ENCODE measurements at places on chromosomes 11 and 22.
A peak's percentile ranks its signal among the peaks of the same experiment; 100 is the strongest.

- DNase-seq, result no peak
These were observed 56.8 kb downstream of the CD6 start for GRCh38 chr11:61028135-61028729.

- no peak for DNase-seq
These were observed 119.3 kb downstream of the KCNQ1 start for GRCh38 chr11:2564008-2564530.

GRCh38 chr11:9512370-9513019 is 51.7 kb downstream of the ZNF143 start:
- DNase-seq, result no peak

DNA sequence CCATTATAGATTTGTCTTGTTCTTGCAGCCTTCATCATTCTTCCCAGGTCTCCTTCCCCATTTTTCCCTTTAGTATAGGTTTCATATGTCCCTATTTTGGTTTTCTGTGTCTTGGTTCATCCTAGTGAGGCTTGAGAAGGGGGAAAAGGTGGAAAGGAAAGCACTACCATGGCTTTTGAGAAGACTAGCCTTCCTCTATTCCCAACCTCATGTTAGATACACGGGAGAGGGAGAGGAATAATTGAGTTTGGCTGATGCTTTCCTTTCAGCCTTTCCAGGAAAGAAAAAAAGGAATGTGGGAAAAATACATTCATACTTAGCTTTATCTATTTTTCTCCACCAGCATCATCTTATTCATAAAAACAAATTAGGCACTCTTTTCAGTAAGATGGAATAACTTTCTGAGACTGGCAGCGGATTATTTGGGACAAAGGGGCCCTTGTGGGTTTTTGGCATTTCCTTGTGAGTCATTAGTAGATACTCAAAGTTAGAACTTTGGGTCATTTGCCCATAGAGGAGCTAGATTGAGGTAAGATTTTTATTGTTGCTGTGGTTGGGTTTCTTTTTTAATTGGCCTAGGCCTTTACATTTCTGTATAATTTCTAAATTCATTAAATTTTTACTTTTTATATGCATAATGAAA is 23.8 kb downstream of the CAPRIN1 start:
- no peak for DNase-seq

GRCh38 chr11:108559340-108559739 is 34.2 kb downstream of the EXPH5 start:
- DNase-seq, result no peak

- DNase-seq, result no peak
These were observed 107.3 kb upstream of the LMO1 start for GRCh38 chr11:8370812-8371515.

DNA sequence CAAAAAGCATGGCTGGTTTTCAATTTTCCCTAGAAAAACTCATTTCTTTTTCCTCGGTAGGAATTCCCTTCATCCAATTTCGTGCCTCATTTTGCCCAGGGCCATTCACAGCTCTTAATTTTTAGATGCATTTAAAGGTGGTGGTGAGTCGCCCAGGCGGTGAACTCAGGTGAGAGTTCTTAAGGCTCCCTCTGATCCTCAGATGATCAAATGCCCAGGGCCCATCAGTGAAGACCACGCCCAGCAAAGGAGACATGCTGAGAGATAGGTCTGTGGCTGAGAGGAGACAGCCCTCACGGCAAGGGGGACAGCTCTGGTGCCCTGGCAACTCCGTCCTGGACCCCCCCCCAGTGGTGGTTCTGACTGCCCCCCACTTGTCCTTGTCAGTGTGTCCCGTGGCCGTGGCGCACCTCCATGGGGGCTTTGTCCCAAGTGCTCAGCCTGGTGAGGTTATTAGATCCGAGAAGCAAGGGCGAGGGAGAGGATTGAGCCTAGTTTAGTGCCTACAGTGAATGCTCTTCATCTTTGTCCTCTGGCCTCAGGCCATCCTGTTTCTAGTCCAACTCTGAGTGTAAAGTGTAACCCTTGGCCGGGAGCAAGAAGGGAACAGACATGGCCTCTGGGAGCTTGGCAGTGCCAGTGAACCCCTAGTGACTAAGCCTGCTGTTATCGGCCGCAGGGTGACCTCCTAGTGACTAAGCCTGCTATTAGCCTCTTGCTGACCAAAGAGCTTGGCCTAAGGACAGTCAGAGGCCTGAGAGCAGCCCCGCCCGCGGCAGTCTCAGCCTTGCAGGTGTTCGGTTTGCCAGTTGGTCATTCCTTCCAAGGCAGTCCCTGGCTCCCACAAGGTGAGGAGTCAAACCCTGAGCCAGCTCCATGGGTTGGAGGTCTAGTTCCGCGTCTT is 83.5 kb downstream of the CTTN start:
- no peak for DNase-seq

GRCh38 chr11:62752994-62753735 is 795 bp downstream of the ZBTB3 start:
- no peak for DNase-seq

DNA sequence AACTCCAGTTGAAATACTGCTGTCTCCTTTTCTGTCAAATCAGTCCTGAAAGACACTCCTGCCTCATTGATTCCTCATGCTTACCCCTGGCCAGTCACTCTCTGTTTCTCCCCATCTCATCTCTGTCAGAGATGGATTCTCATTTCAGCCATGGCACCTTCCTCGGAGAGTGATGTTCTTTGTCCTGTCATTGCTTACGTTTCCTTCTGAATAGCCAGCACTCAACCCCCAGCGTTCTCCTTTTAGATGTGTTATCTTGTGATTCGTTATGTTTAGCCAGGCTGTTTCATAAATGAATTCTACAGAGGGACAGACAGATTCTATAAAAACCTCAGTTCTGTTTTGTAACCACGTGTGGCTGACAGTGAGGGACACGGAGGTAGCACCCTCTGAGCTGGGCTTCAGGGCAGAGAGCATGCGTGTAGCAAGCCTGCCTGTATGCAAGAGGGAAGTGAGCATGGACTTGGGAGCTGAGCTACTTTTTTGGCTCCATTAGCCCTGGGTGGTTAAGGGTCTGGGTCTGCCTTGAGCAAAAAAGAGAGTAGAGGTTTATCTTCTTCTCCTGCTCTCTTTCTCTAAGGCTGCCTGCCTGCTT is 354.6 kb downstream of the DDX10 start:
- no peak for DNase-seq

DNA sequence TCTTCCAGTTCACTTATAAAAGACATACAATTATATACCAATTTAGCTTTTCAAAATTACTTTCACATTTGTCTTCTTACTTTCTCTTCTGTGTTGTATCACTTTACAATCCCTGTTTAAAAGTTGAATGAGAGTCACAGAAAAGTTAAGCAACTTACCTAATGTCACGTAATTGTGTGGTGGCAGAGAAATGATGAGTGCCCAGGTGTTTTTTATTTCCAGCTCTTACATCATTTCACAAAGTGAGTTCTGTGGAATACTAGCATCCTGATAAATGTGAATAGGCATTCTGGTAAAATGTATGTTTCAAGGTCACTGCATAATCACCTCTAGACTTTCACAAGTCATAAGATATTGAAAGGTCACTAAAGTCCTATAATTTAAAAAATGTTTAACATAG is 133.0 kb upstream of the FIBIN start:
- DNase-seq, result no peak

DNA sequence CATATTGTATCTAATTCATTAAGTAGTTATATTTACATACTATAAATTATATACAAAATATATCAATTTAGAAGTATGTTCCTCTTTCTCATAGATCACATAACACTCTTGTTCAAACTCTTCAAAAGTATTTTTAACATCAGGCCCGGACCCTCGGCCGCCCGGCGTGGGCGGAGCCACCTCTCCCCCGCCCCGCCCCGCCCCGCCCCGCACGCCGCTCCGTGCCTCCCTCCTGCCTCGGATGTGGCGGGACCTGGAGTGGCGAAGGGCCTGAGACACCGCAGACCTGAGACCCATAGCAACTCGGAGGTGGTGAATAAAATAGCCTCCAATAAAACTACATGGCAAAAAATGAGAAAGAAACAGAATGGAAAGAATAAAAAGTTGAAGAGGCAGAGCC is 105.9 kb upstream of the BDNF start:
- no peak for DNase-seq

DNA sequence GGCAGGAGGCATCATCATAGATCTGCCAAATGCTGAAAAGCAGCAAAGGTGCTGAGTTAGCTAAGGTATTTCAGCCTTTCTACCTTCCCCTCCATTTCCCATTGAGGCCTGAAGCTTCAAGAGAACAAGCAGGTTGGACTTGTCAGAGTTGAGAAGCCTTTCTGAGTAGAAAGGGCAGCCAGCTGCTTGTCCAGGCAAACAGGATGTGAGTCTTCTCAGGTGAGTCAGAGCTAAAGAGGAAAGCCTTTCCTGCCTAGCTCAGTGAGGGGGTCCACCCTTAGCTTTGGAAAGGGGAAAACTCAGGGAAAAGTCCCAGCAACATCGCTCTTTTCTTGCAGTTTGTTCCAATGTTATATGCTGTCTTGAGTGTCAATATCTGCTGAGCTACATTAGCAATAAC is 13.2 kb upstream of the MPZL2 start:
- no peak for DNase-seq

DNA sequence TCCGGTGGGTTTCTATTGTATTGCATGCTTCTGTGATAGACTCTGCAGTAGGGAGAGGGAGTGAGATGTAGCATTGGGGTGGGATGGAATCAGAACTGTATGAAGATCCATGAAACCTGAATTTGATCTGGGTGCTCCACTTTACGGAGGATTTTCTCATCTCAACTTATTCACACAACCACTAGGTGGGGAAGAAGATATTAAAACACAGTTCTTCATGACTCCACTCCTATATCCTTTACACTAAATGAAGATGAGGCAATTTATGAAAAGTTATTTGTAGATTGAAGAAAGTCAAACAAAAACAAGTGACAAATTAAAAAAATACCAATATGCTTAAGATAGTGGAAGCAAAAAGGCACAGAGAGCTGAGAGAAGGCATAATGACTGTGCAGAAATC is 92.6 kb upstream of the PDGFD start:
- no peak for DNase-seq

- no peak for DNase-seq
These were observed 69.1 kb upstream of the AKIP1 start for GRCh38 chr11:8841899-8842298.

GRCh38 chr22:43253839-43254238 is 66.9 kb upstream of the TTLL12 start:
- DNase-seq, result no peak

GRCh38 chr11:72038491-72038890 is 39.8 kb downstream of the IL18BP start:
- no peak for DNase-seq

- DNase-seq, result no peak
These were observed 14.4 kb upstream of the UCP3 start for GRCh38 chr11:74023276-74023675.

DNA sequence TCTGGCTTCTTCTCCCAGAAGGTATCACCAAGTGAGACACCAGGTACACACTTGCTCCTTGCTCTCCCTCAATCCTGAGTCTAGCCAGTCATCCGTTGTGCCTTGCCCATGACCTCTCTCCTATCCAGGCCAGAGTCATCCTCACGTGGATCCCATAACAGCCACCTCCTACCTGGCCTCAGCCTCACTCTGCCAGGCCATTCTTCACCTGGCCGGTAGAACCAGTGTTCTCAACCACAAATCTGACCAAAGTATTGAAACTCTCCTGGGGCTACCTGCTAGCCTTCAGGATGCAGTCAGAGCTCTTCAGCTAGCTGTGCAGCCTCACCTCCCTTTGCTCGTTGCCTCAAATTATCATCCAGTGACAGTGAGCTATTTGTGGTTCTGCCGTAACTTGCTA is 37.7 kb downstream of the CHRDL2 start:
- no peak for DNase-seq

DNA sequence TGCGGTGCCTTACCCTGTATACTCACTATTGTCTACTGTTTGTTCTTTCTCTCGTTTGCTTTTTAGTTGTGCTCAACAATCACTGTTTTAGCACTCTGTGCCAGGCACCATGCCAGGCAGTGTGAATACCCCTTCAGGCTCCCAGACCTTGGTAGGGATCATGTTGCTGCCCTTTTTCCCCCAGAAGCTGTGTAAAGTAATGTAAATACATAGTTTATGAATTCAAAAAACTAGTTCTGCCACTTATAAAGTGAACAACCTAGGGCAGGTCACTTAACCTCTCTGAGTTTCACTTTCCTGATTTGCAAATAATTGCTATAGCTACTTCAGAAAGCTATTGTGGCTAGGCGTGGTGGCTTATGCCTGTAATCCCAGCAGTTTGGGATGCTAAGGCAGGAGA is 81.0 kb upstream of the CTSC start:
- DNase-seq, result no peak

- peak; percentile 48 for DNase-seq
These were observed at the start of gene SLC6A5 for GRCh38 chr11:20599221-20600019. TSS of gene SLC6A5 (plus strand) at chr11:20599608. CDS start at chr11:20599673, 65 bp downstream.

GRCh38 chr22:28333088-28333487 is 346.6 kb downstream of the TTC28 start:
- DNase-seq, result no peak

- no peak for DNase-seq
These were observed 4.0 kb downstream of the PHOX2A start for GRCh38 chr11:72239849-72240460.

GRCh38 chr11:55732936-55733335 is 40.3 kb upstream of the OR5D13 start:
- no peak for DNase-seq

GRCh38 chr11:109968299-109968698 is 124.9 kb upstream of the ZC3H12C start:
- DNase-seq, result no peak

DNA sequence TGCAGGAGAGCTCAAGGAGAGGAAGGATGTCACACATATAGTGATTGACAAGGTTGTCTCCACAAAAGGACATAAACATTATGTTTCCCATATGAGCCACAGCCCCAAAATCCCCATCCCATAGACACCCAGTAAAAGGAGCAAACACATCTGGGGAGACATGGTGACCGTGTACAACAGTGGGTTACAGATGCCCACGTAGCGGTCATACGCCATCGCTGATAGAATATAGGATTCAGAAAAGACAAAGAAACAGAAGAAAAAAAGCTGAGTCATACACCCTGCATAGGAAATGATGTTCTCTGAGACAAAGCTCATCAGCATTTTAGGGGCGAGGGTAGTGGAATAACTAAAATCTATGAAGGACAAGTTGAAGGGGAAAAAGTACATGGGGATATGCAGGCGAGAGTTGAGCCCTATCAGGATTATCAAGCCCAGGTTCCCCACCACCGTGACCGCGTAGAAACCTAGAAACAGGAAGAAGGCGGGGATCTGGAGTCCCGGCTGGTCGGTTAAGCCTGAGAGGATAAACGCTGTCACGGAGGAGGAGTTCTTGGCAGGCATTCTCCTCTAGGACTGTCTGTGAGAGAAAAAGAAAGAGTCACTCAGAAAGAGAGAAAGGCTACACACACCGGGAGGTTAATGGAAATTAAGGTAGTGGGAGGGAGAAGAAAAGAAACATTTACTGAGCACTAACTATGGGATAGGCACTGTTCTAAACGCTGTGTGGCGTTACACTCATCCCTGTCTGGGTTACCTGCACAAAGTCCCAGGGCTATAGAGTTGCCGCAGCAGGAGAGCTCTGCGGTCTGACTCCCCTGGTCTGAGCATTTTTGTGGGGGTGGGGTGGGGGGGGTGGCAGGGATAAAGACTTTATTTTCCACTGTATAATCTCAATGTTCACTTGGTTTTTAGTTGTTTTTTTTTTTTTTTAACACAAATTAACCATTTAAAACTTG is 36.1 kb upstream of the OR8B8 start:
- DNase-seq, result no peak
